Smooth muscle cell of the umbilical artery (primary cell): ENCODE measurements at places on chromosomes 13 and 19. TPM values are rescaled to one million over a fixed set of nuclear protein-coding genes. Genes with fewer than 3 reads are reported as not detected.

The PLVAP gene
- not detected in 2 replicates for total RNA-seq

The PEG3 gene
- 0.65 and 0.89 TPM in 2 replicates for total RNA-seq

The DACH1 gene
- total RNA-seq: under 0.01 TPM in 1 of 2 replicates, not detected in the other

The ADGRE1 gene
- total RNA-seq: not detected in 2 replicates
